ENCODE measurements at places on chromosomes 13 and 19.
A peak's percentile ranks its signal among the peaks of the same experiment; 100 is the strongest.

DNA sequence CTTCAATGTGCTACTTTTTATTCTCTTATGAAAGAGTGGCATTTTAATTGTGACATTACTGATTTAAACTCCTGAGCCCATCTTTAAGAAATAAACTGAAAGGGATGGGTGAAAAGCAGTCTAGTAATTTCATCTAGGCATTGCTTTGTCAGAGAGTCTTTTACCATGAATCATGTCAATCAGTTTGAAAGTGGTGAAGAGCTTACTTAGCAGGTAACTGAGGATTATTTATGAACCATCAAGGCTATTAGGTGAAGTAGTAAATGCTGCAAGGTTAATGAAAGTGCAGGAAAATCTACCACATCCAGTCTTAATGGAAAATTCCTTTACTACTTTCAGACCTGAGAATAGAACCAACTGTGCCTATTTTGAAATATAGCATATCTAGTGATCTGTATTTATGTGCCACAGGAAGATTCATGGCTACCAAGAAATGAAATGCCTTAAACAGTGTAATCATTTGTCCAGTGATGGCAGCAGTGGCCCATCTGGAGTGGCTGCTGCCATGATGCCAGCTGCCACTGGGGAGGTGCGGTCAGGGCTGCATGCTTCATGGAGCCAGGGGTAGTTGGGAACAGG lies 368.9 kb downstream of the SLITRK6 start:
- DNase-seq, result no peak

- peak; percentile 70 for DNase-seq
Measured at GRCh38 chr13:50801087-50801931, 42.2 kb downstream of the DLEU7 start.

DNA sequence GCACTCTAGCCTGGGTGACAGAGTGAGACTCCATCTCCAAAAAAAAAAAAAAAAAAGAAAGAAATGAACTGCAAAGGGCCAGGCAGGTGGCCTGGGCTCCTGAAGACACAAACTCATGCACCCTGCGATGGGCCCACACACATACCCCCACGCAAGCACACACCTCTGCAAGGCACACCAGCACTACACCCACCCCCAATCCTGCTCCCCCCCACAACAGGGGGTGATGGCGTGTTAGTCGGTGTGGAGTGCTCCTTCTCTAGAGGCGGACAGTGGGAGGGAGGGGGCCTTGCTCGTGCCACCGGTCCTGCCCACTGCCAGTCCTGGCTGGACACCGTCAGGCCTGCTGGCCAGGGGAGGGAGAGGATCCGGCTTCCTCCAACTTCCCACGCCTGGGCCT lies 1.6 kb upstream of the SLC8A2 start:
- no peak for DNase-seq

DNA sequence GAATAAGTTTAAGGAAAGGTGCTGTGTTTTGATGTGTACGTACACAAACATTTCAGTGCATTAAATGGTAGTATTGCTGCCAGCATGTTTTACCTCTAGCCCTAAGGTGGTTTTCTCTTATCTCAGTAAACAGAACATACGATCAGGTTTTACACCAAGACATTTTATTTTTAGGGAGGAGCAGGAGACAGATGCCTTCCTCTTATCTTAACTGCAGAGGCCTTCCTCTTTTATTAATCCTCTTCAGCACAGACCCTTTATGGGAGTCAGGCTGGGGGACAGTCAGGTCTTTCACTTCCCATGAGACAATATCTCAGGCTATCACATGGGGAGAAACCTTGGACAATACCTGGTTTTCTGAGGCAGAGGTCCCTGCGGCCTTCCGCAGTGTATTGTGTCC lies 14.9 kb upstream of the ZNF611 start:
- no peak for DNase-seq

All from COR-L47 (cell line).